CD4-positive, alpha-beta T cell (primary cell): ENCODE measurements at places on chromosomes 2 and 18. TPM values are rescaled to one million over a fixed set of nuclear protein-coding genes. Genes with fewer than 3 reads are reported as not detected.

- no peaks in the 10 kb centered on the region for H3K27me3 ChIP-seq
- no peak for DNase-seq
- H3K27ac ChIP-seq = no peak overlapping the region
- H3K36me3 ChIP-seq = no peaks in the 10 kb centered on the region
- no peak overlapping the region for H3K4me3 ChIP-seq
- H3K4me1 ChIP-seq = no peaks in the 10 kb centered on the region
These were observed 173.5 kb upstream of the CTAGE1 start for GRCh38 chr18:22591222-22591621.

GRCh38 chr2:108535357-108535631, 1.0 kb downstream of the LIMS1 start:
- no peaks in the 10 kb centered on the region for H3K36me3 ChIP-seq
- H3K27me3 ChIP-seq = no peaks in the 10 kb centered on the region
- H3K4me1 ChIP-seq = peaks cover 25% of the 10 kb centered on the region
- H3K4me3 ChIP-seq = peak overlapping the region; percentile 62
- no peak for DNase-seq

The GNLY gene
- 45.1 TPM for total RNA-seq

The AGXT gene
- total RNA-seq = not detected
